ENCODE measurements at places on chromosomes 7 and 10.

- DNase-seq: no peak
Observed at GRCh38 chr7:5388905-5389433, 34.7 kb downstream of the TNRC18 start.

DNA sequence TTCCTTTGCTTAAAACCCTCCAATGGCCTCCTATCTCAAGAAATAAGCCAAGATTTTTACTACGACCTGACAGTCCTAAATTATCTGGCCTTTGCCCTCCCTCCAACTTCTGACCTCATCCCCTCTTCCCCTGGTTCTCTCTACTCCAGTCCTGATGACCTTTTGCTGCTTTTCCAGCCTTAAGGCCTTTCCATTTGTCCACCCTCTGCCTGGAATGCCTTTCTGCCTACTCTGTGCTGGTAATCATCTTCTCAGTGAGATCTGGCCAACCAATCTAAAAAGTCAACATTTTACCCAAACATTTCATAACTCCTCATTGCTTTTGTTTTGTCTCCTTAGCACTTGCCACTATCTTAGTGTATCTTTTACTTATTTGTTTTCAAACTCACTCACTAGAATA is 75.7 kb downstream of the VPS41 start:
- no peak for DNase-seq

GRCh38 chr7:1121886-1122831 is 34.2 kb downstream of the GPER1 start:
- no peak for DNase-seq

GRCh38 chr10:118101501-118101900 is 54.8 kb upstream of the RAB11FIP2 start:
- no peak for DNase-seq

GRCh38 chr10:31959461-31960173 is 31.0 kb upstream of the ARHGAP12 start:
- no peak for DNase-seq

DNA sequence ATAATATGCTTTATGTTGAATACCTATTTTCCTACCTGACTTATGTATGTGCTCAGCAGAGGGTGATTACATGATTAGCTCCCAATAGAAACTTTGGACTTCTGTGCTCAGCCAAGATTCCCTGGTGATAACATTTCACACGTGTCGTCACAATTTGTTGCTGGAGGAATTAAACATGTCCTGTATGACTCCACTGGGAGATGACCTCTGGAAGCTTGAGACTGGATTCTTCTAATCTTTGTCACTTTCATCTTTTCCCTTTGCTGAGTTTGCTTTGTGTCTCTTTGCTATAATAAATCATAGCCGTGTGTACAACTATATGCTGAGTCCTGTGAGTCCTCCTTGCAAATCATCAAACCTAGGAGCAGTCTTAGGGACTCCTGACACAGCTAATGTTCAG is 120.9 kb upstream of the LRRTM3 start:
- no peak for DNase-seq

DNA sequence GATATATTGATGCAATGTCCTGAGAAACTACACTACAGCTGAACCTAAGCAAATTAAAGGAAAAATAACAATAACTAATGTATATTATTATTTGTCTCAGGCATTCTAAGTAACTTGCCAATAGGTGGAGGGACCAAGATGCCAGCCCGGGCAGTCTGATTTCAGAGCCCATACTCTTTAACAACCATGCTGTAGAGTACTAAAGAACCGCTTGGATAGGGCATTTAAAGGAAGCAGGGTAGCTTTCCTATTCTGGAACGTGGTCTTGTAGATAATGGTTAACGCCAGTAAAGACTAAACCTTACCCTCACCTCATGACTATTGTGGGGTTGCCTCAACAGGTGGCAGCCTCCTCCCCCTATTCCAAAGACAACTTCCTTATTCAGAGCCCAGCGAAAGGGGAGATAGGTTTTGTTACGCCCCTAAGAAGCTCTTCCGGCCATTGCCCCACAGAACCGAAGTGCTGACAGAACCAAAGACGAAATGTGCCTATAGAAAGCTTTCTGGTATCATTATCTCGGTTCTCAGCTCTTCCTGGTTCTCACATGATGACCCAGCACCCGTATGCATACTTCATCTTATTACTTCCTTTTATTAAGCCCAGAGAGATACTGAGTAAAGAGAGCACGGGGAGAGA is 707 bp upstream of the C1GALT1 start:
- DNase-seq: peak; percentile 78

- no peak for DNase-seq
Observed at GRCh38 chr7:128388145-128388485, 21.7 kb downstream of the IMPDH1 start.

GRCh38 chr10:98266647-98267046 is 1.3 kb downstream of the LOXL4 start:
- no peak for DNase-seq

DNA sequence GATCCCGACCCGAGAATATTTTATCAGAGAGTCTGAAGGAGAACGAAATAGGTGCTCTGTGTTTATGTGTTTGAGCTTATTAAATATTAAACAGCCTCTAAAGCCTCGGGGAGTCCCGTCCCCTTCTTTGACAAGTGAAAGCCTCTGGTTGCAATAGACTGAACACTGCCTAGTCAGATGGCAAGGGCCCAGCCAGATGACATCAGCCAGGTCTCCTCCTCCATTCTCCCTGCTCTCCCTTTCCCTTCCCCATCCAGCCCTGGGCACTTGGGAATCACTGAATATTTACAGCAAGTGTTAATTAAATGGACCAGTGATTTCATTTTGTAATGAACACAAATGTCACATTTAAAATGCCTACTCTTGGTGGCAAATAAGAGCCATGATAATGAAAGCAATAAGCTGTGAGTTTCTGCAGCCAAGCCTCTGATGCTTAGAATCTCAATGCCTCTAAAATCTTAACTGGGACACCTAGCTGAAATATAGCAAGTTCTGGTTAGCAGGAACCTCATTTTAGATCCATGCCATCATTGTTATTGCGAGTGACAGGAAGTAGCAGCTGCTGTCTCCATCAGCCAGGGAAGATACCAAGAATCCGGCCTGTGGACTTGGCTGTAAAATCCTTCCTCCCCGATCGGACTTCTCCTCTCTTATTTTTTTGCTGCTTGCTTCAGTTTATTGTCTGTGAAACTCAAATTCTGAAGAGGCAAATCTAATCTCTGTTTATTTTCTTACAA is 202.1 kb downstream of the PRPF18 start:
- DNase-seq: peak; percentile 28

- DNase-seq: no peak
Observed at GRCh38 chr7:116150588-116150987, 59.8 kb upstream of the TES start.

GRCh38 chr10:28411648-28412047 is 108.8 kb upstream of the MPP7 start:
- no peak for DNase-seq

DNA sequence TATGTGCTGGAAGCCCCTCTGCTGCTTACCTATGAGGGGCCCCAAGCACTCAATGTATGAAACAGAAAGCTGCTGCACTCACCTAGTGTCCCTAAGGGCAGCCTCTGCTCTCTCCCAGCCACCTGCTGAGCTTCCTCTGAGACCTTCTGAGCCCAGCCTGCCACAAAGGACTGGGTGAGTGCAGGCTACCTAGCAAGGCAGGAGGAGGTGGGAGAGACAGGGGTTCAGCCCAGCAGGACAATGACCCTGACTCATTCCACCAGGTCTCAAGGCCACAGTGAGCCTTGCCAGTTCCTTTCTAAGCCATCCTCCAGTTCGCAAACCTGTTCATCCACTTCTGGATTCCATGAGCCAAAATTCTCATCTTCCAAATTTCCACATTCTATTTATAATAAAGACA is 16.3 kb downstream of the VOPP1 start:
- DNase-seq: no peak

- no peak for DNase-seq
Observed at GRCh38 chr7:66502230-66503035, 126.2 kb upstream of the KCTD7 start.

GRCh38 chr10:76433161-76434005 is 1002.0 kb downstream of the LRMDA start:
- no peak for DNase-seq

DNA sequence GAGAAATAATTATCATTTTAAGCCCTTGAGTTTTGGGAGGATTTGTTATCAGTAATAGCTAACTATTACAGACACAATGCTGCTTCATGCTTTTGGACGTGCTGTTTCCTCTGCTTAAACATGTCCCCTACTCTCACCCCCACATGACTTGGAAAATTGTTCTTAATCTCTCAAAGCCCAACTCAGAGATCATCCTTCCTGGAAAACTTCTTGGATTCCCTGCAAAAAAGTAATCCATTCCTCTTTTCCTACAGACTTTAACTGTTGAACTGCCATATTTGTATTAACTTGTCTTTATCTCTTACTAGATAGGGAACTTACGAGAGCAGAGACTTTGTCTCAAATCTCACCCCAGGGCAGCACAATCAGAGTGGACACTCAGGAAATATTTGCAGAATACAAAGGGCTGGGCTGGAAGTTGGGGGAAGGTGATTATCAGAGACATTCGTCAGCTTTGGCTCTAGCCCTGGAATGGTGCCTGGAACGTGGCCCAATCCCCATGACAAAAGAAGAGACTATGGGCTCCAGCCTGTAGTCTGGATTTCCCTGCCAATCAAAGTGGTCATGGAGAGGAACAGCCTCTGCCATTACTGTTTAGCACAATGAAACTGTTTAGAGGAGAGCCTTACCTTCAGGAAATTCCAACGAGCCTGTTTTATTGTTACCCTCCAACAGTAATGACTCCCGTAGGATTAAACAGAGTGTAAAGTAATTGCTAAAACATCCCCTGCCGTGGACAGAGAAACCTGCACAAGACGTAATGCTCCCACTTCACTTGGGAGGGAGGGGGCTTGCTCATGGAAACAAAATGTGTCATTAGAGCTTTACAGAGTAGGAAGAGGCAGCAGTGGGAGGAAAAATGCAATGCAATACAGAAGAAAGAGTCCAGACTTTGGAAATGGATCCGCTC is 140.4 kb upstream of the AUTS2 start:
- no peak for DNase-seq

GRCh38 chr10:18505456-18506118 is 145.8 kb downstream of the NSUN6 start:
- DNase-seq: no peak

DNA sequence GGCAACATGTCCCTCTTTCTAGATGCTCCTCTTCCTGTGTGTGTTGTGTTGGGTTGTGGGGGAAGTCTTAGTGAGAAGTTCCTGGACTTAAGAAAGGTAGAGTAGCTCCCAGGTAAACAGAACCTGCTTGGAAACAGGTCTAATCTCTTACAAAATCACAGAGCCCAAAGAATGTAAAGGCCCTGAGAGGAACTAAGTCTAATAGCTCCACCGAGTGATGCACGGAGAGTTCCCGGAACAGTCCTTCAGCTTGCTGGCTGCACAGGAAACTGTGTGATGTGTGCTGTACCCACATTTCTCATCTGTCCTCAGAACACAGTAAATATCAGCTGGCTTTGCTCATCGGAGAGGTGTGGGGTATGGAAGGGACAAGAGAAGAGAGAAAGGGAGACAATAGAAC is 182.6 kb upstream of the LYZL1 start:
- DNase-seq: no peak

DNA sequence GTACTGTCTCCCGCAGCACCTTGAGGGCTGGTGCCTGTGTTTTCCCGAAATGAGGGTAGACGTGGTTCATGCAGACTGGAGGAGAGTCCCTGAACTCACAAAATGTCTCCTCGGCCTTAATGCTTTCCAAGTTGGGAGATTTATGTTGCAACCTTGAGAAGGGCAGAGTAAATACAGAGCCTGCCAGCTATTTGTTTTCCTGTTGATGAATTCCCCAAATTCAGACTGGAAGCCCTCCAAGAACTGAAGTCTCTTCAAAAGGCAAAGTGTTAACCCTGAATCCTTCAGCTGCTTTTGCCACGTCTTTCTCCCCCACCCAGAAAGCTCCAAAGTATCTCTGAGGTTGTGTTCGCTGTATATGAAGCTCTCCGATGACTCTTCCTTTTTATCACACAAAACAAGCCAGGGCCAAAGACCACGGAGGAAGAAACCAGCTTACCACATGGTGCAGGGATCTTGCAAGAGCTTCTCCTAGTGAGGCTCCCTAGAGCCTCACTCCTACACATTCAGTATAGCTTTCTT is 254.7 kb upstream of the NFE2L3 start:
- DNase-seq: no peak

- DNase-seq: no peak
Observed at GRCh38 chr10:85222300-85222699, 893.9 kb downstream of the CCSER2 start.

DNA sequence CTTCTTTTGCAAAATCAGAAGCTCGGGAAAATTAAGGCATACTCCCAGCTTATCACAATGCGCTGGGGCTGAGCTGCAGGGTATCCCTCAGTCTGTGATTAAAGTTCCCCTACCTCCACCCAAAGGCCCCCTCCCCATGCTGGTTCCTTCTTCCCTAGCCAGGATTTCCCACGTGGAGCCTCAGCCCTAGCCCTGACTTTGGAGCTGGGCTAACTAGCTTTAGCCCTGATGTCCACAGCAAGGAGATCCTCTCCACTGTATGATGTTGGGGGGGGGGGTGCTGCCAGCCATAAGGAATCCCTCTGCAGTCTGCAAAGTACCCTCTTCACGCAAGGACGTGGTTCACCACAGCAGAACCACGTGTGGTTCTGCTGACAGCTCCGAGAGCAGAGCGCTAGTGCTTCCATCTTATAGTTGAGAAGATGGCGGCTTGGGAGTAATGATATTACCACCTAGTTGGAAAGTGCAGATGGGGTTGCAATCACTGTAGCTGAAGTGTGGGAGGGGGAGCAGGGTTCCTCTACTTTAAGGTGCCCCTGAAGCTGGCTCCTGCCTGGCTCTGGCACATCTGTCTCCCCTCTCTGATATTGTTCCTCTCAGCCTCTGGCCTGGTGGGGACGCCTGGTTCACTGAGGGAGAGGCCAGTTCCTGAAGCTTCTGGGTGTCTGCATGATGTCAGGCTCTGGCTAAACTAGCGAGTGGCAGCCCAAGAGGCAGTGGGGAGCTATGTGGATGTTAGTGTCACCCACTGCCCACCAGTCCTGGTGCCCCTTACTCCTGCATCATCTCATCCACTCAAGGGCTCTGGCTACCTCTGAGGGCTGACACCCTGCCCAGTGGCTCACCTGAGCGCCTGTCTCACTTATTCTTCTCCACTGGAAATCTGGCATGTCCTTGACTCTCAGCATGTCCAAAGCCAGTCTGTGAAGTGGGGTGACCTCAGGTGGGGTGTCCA is 270.7 kb downstream of the RPS24 start:
- DNase-seq: no peak

DNA sequence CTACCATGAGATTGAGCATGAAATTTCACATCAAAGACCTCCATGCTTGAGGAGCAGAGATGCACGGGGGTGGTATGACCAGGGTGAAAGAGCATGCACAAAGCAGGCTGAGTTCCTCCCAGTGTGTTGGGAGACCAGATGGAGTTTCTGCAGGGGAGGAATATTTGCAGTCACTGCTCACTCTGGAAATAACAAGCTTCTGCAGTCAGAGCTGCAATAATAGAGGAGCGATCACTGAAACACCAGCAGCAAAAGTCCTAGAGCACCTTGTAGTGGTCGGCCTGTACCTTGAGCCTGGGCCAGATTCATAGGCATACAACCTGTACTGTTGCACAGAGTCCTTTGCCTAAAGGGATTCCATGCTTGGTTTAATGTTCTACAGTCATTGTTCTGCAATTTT is 184.5 kb upstream of the SP8 start:
- no peak for DNase-seq
